ENCODE measurements at places on chromosomes 4 and X.
A peak's percentile ranks its signal among the peaks of the same experiment; 100 is the strongest.

- DNase-seq, result no peak
Measured at GRCh38 chrX:103733017-103733416, 22.3 kb downstream of the TMEM31 start.

- no peak for DNase-seq
Measured at GRCh38 chrX:97876697-97877407, 993.1 kb downstream of the RPA4 start.

- DNase-seq, result no peak
Measured at GRCh38 chrX:65720381-65720964, 53.0 kb downstream of the MSN start.

GRCh38 chr4:34417160-34417559 is 1827.2 kb downstream of the ARAP2 start:
- DNase-seq, result no peak

DNA sequence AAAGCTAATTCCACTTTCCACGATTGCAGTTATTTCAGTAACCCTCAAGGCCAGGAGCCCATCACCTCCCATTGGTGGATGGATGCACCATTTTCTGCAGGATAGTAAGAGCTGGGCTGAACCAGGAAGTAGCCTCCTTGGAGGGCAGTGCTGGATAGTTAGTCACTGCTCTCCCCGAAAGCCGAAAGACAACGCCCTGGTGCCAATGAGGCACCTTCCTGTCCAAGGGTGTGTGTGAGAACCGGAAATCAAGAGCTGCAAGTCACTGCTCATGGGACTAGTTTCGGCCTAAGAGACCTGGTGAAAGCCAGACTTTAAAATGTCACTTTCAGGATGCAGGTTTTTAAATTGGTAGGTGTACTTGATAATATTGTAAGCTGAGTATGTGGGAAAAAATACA is 203.8 kb upstream of the HS3ST1 start:
- no peak for DNase-seq

- no peak for DNase-seq
Measured at GRCh38 chr4:14807856-14808255, 194.4 kb upstream of the CPEB2 start.

- no peak for DNase-seq
Measured at GRCh38 chr4:152956147-152956546, 20.0 kb downstream of the FHDC1 start.

DNA sequence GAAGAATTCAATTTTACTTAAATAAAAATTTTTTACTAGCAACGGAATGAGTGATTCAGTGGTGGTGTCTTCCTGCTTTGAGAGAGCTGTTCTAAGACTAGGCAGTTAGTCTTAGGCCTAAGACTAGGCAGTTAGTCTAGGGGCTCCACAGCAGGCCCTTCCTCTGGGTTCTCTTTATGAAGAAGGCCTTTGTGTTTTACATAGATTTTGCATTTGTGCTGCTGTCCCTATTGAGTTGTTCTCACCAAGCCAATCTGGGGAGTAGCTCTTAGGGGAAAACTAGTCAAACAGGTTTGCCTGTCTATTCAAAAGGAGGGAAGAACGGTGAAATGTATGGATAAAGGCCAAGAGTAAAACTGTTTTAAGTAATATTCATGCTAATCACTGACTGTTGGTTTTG is 7.6 kb downstream of the UGT8 start:
- DNase-seq, result no peak

- DNase-seq, result no peak
Measured at GRCh38 chr4:140637836-140638235, 69.1 kb upstream of the UCP1 start.

DNA sequence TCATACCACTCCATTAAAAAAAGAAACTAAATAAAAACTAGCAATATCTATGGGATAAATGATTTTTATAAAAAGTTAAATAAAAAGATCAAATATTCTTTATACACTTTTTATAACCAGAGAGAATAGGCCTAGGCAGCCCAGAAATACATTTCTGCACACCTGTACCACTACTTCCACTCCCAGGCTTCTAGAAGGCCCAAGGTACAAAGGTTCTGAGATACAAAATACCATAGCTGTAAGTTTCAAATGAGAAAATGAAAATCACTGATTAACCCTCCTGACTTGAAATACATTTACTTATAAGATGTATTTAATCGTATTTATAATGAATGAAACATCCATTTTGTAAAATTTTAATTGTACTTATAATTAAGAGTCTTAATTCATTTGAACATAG is 226.5 kb upstream of the MAB21L2 start:
- DNase-seq, result no peak

- DNase-seq, result no peak
Measured at GRCh38 chrX:8864161-8864560, 63.0 kb upstream of the FAM9A start.

DNA sequence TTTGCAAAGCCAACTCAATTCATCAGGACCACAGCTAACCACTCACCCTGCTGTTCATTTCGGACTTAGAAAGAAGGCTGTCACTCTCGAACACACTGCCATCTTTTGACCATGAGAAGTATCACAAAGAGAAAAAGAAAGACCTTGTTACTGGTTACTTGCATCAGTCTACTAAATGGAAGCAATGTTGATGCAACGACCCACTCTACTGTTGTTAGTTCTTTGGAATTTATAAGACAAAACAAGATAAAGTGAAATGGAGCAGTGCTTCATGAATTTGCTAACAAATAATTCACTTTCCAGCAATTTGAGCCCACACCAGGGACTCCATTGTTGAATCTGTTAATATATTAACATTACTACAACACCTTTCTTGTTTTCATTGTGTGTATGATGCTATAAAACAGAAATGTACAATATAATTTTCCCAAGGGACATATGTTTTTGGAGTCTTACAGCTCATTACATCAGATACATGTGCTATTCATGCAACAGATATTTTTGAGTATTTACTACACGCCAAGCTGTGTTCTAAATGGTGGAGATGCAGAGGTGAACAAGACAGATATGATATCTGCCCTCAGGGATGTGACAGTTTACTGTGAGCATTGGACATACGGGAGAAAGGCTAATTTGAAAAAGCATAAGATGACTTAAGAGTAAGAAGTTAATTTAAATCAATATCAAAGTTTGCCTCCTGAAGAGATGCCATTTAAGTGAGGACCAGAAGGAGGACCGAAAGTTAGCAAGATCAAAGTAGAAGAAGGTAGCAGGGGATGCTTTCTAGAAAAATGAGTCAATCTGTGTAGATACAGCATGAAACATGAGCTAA is 87.2 kb downstream of the AREG start:
- DNase-seq, result peak; percentile 6

- DNase-seq, result no peak
Measured at GRCh38 chr4:8739317-8739716, 132.3 kb downstream of the HMX1 start.

DNA sequence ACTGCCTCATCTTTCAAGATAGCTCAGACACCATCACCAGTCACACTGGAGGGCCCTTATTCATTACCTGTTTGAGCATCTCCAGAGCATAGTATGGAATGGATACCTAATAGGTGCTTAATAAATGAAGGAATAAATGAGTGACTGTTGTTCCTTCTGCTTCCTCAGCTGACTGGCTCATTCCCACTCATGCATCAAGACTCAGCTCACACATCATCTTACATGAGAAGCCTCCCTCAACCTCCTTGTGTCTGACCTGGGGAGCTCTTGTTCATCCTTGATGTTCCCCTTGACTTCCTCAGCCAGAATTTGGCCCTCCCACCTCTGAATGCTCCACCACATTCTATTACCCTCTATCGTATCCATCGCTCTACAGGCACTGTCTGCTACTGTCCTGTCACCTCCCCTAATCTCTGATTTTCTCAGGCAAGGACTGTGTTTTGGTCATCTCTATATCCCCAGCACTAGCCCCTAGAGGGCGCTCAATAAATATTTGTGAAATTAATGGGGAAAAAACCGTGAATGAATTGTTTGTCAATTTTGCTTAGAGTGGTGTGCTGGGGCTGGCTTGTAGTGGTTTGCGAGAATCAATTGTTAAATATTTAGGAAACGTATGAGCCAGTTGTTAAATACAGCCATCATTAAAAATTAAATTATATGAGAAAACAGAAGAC is 88.3 kb downstream of the NHSL2 start:
- no peak for DNase-seq

- no peak for DNase-seq
Measured at GRCh38 chr4:147780137-147780777, 48.4 kb downstream of the ARHGAP10 start.

GRCh38 chr4:75099321-75099720 is 166.4 kb downstream of the PARM1 start:
- no peak for DNase-seq

GRCh38 chr4:185730849-185731608 is 81.0 kb downstream of the SORBS2 start:
- no peak for DNase-seq
